ENCODE measurements at places on chromosomes 4 and X.

DNA sequence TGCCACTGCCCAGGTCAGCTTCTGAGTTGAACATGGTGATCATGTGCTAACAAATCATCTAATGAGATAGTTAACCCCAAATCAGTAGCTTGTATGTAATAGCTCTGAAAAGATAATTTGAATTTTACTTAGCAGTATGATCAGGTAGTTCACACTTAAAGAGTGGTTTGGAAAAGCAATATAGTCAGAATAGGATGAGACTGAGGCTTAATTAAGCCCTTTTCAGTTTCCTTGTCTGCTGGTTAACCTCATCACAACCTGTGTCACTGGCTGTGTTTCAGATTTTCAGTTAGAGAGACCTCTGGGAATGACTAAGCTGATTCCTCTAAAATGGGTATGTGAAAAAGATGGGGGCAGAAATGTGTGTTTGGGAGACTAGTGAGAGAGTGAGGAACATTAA, 38.1 kb downstream of the GPR174 start:
- no peak for DNase-seq

DNA sequence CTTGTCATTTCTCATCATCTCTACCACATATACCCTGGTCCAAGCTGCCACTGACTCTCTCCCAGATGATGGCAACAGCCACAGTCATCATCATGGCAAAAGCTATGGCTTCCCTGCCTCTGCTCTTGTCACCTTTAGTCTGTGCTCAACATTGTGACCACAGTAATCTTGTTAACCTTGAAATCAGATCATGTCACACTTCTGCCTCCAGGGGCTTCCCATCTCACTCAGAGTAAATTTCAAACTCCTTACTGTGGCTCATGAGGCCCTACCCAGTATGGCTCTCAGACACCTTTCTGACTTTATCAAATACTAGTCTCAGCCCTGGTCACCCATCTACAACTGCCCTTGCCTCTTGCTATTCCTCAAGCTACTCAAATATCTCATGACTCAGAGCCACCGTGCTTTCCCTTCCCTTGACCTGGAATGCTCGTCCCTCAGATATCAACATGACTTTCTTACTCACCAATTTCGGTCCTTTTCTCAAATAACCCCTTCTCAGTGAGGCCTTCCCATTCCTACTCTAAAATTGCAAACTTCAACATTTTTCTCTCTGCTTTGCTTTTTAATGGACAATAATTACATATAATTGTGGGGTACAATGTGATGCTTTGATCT, 41.1 kb upstream of the STIM2 start:
- DNase-seq = no peak

GRCh38 chr4:145938618-145939440, at the start of gene ZNF827:
ZNF827 (minus strand) TSS chr4:145938823; CDS start chr4:145938407, 416 bp downstream.
- DNase-seq = no peak

- no peak for DNase-seq
Measured at GRCh38 chrX:40106676-40107290, 9.0 kb upstream of the BCOR start.

DNA sequence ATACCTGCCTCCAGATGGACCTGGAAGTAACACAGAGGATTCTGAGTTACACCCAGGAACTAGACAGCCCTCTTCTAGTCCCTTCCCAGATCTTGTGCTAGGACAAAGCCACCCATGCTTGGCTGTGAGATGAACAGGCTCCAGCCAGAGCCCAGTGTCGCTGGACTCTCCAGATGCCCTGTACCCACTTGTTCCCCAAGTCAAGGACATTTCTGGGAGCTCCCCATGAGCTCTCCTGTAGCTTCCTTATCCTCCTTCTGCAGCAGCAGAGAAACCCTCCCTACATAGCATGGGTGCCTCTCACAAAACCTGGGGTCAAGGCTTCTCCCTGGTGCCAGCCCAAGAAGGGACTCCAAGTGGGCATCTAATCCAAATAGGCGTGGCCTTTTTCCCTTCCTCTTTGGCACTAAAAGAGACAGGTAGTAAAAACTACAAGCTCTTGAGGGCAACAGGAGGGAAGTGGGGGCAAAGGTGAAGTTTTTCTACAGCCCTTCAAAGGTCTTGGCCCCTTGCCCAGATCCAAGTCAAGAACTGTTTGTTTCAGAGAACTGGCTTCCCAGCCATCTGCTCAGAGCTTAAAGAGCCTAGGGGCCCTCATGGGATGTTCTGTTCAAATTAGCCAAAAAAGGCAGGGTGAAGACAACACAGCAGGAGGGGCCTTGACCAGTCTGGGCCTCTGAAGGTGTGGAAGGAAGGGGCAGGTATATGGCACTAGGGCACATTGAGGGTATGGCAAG, 8.5 kb upstream of the ERCC6L start:
- no peak for DNase-seq

DNA sequence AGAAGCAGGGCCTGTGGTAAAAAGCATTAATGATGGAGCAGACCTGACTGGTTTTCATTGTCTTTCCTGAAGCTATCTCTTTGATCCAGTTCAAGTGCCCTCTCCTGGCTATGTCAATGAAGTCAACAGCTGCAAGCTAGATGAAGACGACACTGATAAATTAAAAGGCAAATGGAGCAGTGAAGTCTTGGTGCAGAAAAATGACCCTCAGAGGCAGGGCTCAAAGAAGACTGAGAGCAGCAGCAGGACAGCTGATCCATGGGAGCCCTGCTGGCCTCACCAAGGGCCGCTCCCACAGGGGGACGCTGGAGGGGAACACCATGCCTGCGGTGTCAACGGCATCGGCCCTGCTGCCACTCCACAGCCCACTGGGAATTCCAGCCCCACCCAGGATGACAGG, 96.2 kb downstream of the RELL1 start:
- DNase-seq = no peak

DNA sequence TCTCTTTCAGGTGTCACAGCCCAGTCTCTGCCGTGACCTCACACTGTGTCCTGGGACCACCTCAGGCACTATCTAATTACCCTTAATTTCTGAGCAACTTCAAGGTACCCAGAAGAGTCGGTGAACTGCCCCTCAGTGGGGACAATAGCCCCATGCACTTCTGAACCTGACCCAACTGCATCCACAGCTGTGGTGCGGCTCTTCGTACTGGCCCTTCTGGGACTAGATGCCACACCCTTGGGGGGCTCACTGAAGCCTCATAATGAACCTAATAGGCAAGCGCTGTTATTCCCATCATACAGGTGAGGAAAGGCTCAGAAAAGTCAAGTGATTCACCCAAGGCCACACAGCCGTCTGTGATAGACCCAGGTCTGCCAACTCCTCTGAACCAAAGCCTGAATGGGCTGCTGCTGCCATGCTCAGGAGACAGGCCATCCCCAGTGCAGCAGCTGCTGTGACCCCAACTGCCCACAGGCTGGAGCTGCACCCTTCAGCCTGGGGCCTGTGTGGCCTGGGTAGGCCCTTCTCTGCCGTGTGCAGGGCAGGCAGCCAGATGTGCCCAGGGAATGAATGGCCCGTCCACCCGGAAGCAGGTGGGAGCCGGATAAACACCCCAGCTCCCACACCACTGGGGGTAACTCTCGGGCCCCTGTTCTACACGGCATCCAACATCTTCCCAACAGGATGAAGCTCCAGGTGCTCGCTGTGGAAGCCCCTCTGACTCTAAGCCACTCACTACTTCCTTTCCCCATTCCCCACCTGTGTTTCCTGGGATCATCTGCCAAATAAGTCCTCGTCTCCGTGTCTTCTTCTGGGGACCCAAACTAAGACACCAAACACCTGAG, 35.9 kb downstream of the HMX1 start:
- DNase-seq = no peak

- DNase-seq = no peak
Measured at GRCh38 chr4:42412251-42412650, 15.0 kb downstream of the SHISA3 start.

GRCh38 chr4:141647966-141648365, 11.6 kb downstream of the IL15 start:
- DNase-seq = no peak

DNA sequence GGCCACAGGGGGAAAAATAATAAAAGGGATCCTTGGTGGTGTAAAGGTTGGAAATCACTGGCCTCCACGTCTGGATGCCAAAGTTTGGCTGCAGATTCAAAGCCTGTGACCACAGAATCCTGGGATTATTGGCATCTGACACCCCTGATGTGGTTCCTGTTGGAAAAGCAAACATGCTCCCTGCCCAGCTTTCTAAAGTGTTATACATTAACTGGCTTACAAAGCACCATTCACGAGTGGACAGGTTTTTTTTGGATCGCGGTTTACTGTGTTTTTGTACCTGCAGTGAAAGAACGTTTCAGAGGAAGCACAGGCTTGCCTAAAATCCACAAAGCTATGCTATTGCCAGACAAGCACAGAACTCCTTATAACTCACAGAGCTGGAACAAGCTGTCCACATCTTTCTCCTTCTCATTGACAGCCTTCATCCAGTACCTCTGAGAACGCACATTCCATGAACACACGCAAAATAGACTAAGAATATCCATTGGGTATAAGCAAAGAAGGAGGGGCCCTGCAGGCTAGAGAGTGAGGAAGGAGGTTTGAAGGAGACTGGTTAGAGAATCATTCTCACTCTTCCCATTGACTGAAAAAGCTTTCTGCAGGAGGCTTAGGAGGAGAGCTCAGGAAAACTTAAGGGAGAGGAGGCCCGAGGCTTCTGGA, 14.5 kb upstream of the CAPN6 start:
- DNase-seq = no peak
